ENCODE measurements at places on chromosomes 5 and 9. TPM values are rescaled to one million over a fixed set of nuclear protein-coding genes. Genes with fewer than 3 reads are reported as not detected.

DNA sequence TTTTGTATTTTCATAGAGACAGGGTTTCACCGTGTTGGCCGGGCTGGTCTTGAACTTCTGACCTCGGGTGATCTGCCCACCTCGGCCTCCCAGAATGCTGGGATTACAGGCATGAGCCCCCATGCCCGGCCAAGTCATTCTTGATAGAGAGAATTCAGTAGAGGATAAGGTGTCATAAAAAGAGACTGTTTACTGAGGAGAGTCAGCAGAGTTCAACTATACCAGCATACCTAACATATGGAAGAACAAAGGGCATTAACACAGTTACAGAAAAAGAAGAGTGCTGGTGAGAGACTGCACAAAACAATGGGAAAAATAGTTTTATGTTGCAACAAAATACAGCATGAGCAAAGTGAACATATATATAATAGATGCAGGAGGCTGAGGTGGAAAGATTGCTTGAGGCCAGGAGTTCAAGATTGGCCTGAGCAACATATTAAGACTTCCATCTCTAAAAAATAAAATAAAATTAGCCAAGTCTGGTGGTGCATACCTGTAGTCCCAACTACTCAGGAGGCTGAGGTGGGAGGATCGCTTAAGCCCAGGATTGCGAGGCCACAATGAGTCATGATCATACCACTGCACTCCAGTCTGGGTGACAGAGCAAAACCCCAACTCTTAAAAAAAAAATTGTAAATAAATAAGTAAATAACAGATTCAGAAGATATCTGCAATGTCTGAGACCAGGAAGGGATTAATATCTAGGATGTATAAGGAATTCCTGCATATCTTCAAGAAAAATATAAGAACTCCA lies 19.5 kb downstream of the B4GALT1 start:
- DNase-seq = no peak

GRCh38 chr5:132085686-132086085 lies 12.1 kb downstream of the CSF2 start:
- DNase-seq = peak; percentile 47

GRCh38 chr9:91315191-91315590 lies 46.5 kb downstream of the AUH start:
- no peak for DNase-seq

GRCh38 chr9:74672237-74672636 lies 175.1 kb downstream of the RORB start:
- no peak for DNase-seq

DNA sequence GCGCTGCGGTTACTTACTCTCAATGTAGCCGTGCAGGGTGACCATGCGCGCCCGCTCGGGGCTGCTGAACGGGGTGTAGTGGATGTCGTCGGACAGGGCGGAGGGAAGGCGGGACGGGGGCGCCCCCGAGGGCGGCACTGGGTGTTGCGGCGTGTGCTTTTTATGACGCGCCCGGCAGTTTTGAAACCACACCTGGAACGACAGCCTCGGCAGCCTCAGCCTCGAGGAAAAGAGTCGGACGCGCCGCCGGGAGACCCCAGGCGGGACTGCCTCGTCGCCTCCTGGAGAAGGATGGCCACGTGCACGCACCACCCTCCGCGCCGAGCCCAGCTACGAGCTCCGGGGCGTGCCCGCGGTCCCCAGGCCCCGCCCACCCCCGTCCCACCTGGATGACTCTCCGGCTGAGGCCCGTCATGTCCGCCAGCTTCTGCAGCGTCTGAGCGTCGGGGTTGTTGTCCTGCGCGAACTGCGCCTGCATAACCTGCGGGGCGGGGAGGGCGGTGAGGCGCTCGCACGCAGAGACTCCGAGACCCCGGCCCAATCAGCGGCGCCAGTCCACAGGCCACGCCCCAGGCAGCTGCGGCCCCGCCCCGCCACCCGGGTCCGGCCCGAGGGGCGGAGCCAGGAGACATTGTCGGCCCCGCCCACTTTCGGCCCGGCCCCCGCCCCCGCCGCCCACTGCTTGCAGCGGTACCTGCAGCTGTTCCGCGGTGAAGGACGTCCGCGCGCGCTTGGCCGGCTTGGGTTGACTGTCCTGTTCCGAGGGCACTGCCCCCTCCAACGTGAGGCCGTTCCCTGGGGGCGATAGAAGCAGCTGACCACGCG lies 15.0 kb downstream of the LHX6 start:
- DNase-seq = peak; percentile 77

DNA sequence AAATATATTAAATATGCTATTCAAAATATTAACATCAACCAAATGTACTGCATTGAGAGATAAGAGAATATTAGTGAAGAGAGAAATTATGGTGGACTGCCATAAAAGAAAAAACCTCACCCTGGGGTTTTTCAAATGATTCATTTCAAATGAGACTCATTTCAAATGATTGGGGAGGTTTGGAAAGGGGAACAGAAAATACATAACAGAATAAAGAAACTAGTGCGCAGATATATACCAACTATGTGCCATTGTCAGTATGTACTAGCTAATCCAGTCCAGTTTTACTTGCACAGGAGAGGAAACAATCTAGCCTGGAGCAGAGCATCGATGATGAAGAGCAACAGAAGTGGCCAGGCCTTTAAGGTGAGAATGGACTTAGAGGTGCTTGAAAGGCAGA lies 651.6 kb upstream of the RORB start:
- DNase-seq = no peak

DNA sequence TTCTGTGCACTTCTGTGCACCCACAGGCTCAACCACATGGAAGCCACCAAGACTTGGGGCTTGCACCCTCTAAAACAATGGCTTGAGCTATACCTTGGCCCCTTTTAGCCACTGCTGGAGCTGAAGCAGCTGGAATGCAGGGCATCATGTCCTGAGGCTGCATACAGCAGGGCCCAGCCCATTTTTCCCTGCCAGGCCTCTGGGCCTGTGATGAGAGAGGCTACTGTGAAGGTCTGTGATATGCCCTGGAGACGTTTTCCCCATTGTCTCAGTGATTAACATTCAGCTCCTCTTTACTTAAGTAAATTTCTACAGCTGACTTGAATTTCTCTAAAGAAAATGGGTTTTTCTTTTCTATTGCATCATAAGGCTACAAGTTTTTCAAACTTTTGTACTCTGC lies 134.0 kb upstream of the EGFLAM start:
- no peak for DNase-seq

DNA sequence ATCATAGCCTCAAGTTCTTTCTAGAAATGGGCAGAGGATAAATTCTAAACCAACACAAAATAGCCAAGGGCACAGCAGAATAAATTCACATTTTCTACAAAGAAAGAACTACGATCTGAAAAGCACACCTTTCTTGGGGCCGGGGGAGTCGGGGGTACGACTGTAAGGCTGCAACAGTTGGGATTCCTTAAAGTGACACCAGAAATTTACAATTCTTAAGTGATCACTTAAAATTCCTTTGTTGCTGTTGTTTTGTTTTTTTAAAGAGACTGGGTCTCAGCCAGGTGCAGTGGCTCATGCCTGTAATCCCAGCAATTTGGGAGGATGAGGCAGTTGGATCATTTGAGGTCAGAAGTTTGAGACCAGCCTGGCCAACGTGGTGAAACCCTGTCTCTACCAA lies 95.8 kb downstream of the CDK5RAP2 start:
- DNase-seq = no peak

- peak; percentile 45 for DNase-seq
Observed at GRCh38 chr9:22165144-22165543, 156.0 kb upstream of the CDKN2B start.

- no peak for DNase-seq
Observed at GRCh38 chr5:152632360-152632759, 227.3 kb upstream of the NMUR2 start.

- no peak for DNase-seq
Observed at GRCh38 chr5:124824637-124825158, 78.3 kb upstream of the ZNF608 start.

- peak; percentile 63 for DNase-seq
Observed at GRCh38 chr9:113580954-113581311, 117.4 kb downstream of the RGS3 start.

The MTRR gene
- total RNA-seq = 36.2 TPM

The GDF9 gene
- total RNA-seq = 0.29 TPM

The FCN2 gene
- not detected for total RNA-seq

The C7 gene
- total RNA-seq = 0.88 TPM
